ENCODE measurements at places on chromosomes 12 and 14.

DNA sequence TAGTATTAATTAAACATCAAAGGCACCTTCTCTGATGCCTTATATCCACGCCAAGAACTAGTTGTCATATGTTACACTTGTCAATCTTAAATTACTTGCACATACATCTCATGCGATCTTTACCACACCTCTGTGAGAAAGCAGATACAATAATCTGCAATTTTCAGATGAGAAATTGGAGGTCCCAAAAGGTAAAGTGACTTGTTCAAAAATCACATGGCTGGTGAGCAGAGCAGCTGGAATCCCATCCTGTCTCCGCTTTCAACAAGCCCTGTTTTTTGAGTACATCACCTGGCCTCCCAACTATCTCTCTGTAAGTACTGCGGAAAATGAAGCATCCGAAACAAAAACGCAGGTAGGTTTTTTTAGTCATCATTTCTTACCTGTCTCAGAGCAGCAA is 203.4 kb upstream of the FOXN3 start:
- no peak for DNase-seq

- no peak for DNase-seq
Measured at GRCh38 chr12:123444092-123445026, 7.9 kb upstream of the RILPL2 start.

DNA sequence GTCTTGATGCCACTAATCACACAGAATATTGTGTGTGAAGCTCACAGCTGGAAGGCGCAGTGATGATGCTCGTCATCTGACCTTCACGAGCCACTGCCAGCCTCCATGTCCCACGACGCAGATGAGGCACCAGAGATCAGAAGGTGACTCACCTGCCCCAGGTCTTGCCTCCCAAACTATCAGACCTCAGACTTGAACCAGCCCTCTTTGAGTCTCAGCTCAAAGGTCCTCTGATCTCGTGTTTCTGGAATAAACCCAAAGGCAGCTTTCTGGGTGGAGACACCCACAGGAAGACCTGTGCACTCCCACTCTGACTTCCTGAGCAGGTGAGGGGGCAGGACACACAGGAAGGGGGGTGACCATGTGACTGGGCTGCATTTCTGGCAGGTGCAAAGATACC is 19.6 kb upstream of the CHGA start:
- no peak for DNase-seq

GRCh38 chr12:121060149-121061001 is 21.3 kb upstream of the OASL start:
- peak; percentile 31 for DNase-seq

DNA sequence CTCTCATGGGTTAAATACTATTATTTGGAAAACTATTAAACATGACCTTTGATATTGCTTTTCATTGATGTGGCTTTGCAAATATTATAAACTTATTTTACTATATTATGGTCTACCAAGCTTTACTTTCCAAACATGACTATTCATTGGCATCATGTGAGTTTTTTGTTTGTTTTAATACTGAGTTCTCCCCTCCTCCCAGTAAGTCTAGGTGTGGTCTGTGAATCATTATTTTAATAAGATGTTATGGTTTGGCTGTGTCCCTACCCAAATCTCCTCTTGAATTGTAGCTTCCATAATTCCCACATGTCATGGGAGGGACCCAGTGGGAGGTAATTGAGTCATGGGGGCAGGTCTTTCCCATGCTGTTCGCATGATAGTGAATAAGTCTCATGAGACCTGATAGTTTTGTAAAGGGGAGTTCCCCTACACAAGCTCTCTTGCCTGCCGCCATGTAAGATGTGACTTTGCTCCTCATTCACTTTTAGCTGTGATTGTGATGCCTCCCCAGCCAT is 80.0 kb downstream of the BORCS5 start:
- DNase-seq = no peak

DNA sequence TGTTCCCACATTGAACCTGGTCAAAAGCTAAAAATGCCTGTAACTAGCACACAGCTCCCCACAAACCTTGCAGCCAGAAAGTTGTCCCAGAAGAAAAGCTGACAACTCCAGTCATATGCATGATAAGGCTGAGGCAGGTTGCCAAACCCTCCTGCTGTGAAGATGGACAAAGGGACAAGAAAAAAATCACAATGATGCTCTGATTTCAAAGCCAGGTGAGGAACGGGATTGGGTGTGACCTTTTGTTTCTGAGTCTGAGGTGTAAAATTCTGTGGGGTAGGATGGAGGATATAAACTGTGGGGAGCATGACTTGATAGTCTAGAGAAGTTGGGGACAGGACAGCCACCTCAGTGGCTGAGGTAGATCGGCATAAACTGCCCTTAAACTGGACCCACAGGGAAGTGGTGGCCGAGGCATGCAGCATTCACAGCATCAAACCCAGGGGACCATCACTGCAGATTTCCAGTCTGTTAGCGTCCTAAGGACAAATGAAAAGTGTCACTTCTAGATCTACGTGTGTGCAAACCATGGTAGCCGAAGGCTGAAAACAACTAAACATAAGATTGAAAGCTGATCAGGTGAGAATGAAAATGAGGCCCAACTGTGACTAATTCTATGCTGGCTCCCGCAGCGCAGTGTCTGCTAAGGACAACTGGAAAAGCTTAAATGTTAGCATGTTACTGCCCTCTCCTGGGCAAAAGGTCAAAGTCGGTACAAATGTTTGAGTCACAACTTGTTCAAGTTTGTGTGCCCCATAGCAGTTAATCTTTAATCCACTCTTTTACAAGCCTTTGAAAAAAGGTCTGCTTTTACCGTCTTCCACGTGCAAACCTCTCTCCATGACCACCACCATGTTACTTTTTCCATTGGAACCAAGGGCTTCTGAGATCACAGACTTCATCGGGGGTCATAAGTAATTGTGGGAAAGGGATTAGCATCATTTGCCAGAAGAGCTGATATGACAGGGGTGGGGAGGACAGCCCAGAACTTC is 39.8 kb downstream of the GRIN2B start:
- peak; percentile 74 for DNase-seq

DNA sequence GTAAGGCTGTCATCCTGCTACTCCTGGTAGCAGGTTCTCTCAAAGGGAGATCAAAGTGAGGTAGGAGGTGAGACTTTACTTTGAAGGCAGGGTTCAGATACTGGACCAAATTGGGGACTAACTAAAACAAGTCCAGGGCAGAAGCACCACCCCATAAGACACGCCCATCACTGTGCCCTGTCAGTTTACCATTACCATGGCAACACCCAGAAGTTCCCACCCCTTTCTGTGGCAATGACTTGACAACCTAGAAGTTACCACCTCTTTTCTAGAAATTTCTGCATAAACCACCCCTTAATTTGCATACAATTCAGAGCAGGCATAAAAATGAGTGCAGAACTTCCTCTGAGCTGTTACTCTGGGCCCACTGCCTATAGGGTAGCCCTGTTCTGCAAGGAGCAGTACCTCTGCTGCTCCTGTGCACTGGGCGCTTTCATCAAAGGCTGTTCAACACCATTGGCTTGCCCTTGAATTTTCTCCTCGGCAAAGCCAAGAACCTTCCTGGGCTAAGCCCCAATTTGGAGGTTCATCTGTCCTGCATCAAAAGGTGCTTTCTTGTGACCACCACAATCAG is 64.8 kb upstream of the MAX start:
- DNase-seq = no peak

- peak; percentile 25 for DNase-seq
Measured at GRCh38 chr12:57175428-57176138, 28.2 kb upstream of the LRP1-AS start.

DNA sequence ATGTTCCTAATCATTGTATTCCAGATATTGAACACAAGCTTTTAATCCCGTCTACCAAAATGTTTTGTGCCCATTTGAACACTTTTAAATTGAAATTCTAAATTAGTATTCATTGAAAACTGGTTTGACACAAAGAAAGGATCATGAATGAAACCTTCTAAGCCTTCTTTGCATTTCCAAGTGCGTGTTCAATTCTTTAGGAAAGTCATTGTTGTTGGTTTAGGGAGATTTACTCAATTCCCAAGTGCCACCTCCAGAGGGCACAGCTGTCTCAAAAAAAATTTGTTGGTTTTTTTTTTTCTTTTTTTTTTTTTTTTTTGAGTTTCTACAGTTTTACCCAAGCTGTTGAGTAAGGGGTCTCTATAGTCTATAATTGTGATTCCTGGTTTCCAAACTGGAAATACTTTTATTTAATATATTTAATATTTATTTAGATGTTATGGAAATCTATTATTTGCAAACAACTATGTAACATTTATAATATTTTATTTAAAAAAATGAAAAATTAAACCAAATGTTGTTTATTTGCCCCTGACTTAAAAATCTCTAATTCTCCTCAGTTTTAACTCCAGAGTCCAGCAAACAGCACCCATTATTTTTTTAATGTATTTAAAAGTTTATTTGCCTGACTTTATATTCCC is 79.9 kb downstream of the NEDD1 start:
- DNase-seq = peak; percentile 48

DNA sequence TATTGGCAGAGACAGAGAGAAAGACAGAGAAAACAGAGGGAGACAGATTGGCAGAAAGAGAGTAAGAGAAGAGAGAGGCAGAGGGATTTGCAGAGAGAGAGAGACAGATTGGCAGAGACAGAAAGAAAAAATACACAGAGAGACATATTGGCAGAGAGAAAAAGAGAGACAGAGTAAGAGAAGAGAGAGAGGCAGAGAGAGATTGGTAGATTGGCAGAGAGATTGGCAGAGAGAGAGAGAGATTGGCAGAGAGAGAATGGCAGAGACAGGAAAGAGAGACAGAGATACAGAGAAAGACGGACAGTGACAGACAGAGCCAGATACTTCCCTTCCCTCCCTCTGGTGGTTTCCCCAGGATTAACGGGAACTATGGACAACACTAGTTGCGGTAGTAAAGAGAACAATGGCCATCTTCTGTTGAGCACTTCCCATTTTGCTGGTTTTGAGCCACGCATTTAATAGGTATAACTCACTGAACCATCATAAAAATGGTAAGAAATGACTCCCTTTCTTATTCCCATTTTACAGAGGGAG is 2.6 kb upstream of the NOS1 start:
- no peak for DNase-seq

GRCh38 chr14:68522510-68523325 is 270.1 kb downstream of the ZFP36L1 start:
- DNase-seq = no peak

- no peak for DNase-seq
Measured at GRCh38 chr14:63730659-63731058, 2.8 kb upstream of the SGPP1 start.

DNA sequence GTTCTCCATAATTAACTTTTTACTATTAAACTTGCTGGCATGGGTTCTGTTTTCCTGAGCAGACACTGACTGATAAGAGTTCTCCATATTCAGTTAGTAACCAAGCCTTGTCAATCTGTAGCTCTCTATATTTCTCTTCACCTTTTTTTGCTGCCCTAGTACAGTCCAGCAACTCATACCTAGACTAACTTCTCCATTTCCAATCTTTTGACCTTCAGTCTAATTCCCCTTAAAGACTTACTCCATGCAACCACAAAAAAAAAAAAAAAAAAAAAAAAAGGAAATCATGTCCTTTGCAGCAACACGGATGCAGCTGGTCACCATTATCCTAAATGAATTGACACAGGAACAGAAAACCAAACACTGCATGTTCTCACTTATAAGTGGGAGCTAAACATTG is 125.7 kb upstream of the KRAS start:
- DNase-seq = no peak

All from renal cortex interstitium (tissue), 15 donors.